Dermis microvascular lymphatic vessel endothelial cell (primary cell): ENCODE measurements at places on chromosomes 6 and 20.
A peak's percentile ranks its signal among the peaks of the same experiment; 100 is the strongest.

- no peak for DNase-seq
Observed at GRCh38 chr20:6169251-6169650, 46.4 kb upstream of the FERMT1 start.

- no peak for DNase-seq
Observed at GRCh38 chr6:39411465-39411864, 89.0 kb upstream of the KCNK16 start.

GRCh38 chr6:20876036-20876435 is 341.8 kb downstream of the CDKAL1 start:
- DNase-seq: no peak

DNA sequence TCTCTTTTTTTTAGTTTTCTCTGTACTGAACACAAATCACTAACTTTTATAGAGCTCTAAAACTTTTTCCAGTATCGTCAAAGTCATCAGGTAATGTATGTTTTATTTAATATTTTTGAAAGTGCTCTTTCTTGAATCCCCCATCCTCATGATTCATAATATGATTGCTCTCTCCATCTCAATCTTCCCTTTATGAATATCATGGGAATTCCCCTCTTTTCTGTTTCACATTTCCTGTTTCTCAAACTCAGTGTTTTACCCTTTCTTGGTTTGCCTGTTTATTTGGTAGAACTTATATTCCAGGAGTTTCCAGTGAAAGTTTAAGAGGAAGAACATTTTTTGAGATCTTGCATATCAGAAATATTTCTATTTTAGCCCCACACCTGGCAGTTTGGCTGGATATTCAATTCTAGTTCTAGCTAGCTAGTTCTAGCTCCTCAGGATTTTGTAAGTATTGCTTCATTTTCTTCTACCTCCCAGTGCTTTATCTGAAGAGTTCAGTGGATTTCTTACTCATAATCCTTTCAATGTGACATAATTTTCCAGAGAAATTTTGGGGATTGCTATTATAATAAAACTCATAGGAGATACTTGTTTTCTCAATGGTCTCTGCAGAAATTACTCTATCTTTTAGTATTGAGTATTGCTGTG is 6.1 kb upstream of the C6orf58 start:
- DNase-seq: peak; percentile 22

DNA sequence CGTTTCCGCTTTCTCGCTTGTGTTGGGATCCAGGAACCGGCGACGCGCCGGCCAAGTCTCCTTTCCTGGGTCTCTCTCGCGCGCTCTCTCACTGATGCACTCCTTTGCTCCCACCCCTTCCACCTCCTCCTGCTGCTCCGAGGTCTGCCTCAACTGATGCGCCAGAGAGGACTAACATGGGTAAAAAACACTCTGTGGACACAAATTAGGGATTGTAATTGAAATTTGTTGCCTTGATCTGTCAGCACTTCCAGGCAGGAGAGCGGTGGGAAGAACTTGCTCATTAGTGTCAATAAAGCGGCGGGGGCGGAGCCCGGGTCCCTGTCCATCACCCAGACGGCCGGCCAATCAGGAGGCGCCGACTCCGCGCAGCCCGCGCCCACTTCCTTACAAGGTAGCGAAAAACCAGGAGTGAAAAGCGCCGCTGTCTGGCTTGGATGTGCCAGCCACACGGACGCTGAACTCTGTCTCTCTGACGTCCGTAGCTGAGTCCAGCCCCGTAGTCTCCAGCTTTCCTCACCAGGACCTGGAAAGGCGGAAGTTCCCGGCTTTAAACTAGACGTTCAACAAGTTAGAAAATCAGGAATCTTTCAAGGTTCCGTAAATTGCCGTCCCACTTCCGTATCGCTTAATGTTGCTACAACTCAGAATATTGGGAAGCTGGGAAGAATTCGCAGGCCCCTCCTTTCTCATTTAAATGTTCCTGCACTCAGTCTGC is at the start of gene TBX18:
Gene TBX18, minus strand, starts transcription at position 267 of the 718 bp plus-strand sequence. CDS start 417 bp downstream, outside the sequence.
- peak; percentile 89 for DNase-seq

GRCh38 chr6:32194825-32195651 is 2.6 kb upstream of the GPSM3 start:
- peak; percentile 71 for DNase-seq
